ENCODE measurements at places on chromosomes 3 and 15.

DNA sequence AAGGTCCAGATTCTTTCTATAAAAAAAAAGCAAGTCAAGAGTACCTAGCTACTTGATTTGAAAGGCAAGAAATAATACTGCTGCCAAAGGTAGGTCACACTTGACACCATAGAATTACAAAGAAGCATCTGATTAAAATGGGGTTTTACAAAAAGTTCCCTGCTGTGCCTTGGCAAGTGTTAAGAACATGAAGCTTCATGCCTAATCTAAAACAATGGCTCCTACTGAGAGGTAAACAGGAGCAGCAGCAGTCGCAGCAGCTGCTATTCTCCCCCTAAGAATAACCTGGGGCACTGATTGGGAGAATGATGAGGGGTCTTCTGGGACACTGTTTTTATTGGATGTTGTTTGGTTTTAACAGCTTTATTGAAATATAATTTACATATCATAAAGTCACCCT lies 14.1 kb downstream of the UBP1 start:
- no peak for DNase-seq

DNA sequence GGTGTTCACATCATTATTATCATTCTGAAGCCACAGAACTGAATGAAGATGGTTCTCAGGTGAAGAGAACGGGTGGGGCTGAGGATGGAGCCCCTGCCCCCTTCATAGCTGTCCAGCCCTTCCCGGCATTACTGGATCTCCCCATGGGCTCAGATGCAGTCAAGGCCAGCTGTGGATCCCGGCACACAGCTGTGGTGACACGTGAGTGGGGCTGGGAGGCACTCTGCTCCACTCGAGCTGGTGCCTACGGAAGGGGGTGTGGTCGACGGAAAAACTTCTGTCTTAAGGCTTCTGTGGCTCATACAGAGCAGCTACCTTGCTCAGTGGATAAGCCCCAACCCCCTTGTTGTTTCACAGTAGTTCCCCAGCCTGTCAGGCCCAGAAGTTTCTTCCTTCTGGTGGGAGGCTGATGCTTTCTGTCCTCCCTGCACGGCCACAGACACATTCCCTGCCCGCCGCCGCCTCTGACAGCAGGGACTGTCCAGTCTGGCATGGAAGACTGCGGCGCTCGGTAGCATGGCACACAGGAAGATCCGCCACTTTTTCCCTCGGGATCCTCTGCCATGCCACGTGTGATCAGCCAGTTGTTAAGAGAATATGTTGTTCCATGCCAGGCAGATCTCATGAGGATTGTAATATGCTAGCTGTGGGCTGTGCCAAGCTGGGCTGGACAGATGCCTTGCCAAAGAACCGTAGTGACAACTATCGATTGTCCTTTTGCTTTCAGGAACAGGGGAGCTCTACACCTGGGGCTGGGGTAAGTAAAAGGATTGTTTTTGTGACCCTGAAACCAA lies 5.8 kb downstream of the RCCD1 start:
- no peak for DNase-seq

GRCh38 chr3:66021731-66022131 lies 17.0 kb downstream of the MAGI1 start:
- DNase-seq, result no peak

GRCh38 chr3:149581248-149581647 lies 76.6 kb downstream of the WWTR1 start:
- DNase-seq, result no peak

GRCh38 chr15:88015228-88015860 lies 241.2 kb downstream of the NTRK3 start:
- DNase-seq, result no peak
